ENCODE measurements at places on chromosomes 13 and 19. TPM values are rescaled to one million over a fixed set of nuclear protein-coding genes. Genes with fewer than 3 reads are reported as not detected.

ZNF491 gene
- 0.86 TPM for total RNA-seq

RFXANK gene
- 60.7 TPM for total RNA-seq

CRX gene
- total RNA-seq = not detected

- DNase-seq = no peak
These were observed 25.4 kb downstream of the ZNF90 start for GRCh38 chr19:20103091-20103740.

DNA sequence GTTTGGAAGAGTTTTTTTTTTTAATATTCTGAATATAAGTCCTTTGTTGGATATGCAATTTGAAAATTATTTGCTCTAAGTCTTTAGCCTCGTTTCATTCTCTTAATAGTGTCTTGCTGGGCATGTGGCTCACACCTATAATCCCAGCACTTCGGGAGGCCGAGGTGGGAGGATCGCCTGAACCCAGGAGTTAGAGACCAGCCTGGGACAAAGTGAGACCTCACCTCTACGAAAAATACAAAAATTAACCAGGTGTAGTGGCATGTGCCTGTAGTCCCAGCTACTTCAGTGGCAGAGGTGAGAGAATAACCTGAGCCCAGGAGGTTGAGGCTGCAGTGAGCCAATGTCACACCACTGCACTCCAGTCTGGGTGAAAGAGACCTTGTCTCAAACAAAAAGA is 87.3 kb upstream of the UBAC2 start:
- DNase-seq = no peak

DNA sequence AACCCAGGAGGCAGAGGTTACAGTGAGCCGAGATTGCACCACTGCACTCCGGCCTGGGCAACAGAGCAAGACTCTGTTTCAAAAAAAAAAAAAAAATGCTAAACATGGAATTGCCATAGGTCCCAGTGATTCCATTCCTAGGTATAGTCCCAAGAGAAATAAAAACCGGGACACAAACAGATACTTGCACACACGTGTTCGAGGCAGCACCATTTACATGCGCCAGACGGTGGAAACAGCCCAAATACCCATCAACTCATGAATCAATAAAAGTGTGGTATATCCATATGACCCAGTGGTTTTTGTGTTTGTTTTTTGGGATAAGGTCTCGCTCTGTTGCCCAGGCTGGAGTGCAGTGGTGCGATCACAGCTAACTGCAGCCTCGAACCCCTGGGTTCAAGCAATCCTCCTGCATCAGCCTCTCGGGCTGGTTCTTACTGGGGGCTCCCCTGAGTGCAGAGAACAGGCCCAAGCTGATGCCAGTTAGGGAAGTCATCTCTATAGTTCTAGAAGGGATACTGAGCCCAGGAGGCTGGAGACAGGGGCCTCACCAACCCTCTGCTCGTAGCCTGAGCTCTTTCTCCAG is 8.5 kb downstream of the KLF2 start:
- no peak for DNase-seq

GRCh38 chr19:16074488-16075365 is 1.6 kb upstream of the TPM4 start:
- DNase-seq = no peak

- no peak for DNase-seq
These were observed 93.9 kb downstream of the TSHZ3 start for GRCh38 chr19:31255174-31255799.

DNA sequence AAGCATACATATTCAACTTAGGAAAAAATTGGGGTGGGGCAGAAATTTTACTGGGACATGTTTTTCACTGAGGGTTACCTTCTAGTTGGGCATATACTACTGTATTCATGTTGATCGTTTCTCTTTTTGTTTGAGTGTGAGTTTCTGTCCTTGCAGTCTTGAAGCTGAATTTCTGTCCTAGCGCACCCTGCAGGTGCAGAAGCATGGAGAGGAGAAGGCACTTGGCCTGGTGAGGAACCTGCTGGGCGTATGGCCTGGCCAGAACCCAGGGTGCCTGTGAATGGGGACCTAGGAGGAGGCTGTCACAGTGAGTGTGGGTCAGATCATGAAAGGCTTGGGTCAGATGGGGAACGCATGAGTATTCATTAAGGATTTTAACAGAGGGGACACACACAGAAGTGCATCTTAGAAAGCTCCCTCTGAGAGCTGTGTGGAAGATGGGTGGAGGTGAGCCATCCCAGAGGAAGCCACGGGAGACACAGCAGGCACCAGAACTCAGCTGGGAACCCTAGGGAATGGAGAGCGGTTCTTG is 36.8 kb downstream of the SERP2 start:
- DNase-seq = no peak

DNA sequence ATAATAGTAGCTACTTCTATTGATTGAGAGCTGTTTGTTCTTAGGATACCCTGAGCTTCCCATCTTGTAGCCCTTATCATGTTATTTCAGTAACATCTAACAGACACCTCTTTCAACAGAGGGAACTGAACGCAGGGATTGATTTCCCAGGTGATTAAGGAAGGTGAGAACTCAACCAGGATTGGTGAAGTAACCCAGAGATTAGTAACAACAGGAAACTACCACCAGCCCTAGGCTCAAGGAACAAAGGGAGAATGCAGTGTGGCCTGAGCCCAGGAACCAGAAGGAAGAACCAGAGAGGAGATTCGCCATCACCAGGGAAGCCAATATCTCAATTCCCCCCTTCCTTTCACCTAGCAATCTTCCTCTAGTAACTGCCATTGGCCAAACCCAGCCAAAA is 8.5 kb downstream of the DHRS12 start:
- no peak for DNase-seq

All from pulmonary artery endothelial cell (primary cell).